ENCODE measurements at places on chromosomes 16 and 17.
A peak's percentile ranks its signal among the peaks of the same experiment; 100 is the strongest.

DNA sequence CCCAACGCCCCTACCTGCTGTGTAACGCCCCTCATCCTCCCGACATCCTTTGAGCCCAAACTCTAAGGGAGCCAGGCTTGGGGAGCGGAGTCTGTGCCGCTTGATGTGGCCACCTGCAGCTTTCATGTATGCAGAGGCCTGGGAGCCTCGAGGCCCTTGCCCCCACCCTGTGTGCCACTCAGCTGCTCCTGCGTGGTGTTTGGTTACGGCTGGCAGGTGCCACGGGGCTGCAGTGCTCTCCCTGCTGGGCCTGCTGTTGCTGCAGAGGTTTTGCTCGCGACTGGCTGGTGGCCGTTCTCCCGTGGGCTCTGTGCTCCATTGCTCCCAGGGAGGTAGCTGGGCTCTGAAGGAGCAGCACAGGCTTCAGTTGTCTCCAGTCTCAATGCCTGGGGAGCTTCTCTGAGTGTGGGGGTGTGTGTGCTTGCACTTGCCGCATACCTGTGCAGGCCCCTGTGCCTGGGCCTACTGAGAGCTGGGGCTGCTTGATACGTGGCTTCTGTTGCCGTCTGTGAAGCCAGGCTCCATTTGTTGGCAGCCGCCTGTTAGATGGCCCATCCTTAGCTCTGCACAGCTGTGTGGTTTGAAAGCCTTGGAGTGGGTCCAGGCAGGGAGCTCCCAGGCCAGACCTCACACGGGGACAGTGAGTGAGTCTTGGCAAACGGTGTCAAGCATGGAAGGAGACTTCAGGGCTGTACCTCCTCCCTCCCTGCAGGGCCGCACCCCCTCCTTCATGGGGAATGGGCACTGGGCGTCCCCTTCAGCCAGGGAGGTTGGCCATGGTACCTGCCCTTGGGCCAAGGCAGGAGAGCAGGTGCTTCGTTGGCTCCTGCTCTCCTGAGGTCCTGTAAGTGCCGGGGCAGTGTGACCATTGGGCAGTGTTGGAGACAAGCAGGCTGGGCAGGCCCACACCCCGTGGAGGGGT lies 47.2 kb downstream of the PDPK1 start:
- no peak for DNase-seq

- DNase-seq, result no peak
Measured at GRCh38 chr16:23929237-23929636, 93.5 kb downstream of the PRKCB start.

DNA sequence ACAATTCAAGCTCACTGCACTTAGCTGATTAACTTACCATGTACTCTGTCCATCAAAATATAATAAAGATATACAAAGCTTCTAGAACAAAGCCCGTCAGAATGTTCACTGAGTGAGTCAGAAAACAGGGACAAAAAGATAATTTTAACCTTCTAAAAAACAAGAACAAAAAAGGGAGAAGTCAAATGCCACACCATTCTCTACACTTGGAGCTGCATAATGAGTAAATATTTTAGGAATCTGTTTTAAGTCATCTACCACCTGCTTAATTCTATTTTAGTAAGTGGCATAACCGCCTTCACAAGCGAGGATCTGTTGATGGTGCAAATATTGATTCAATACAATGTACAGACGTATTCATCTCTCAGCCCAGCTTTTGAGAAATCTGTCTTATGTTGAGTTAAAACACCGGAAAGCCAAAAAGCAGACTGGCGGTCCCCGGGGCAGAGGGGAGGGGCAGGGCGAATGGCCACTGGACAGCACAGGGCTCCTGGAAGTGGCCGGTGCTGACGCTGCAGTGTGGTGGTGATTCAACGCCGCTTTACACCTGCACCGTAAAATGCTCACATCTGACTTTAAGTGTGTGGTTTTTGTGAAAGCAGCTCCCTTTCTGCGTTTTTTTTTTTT lies 20.1 kb downstream of the RAB40B start:
- DNase-seq, result no peak

- DNase-seq, result no peak
Measured at GRCh38 chr17:8839410-8839935, 28.0 kb downstream of the PIK3R6 start.

GRCh38 chr17:37737971-37738370 lies 6.9 kb downstream of the HNF1B start:
- no peak for DNase-seq

- no peak for DNase-seq
Measured at GRCh38 chr16:87835882-87836331, 33.4 kb downstream of the SLC7A5 start.

DNA sequence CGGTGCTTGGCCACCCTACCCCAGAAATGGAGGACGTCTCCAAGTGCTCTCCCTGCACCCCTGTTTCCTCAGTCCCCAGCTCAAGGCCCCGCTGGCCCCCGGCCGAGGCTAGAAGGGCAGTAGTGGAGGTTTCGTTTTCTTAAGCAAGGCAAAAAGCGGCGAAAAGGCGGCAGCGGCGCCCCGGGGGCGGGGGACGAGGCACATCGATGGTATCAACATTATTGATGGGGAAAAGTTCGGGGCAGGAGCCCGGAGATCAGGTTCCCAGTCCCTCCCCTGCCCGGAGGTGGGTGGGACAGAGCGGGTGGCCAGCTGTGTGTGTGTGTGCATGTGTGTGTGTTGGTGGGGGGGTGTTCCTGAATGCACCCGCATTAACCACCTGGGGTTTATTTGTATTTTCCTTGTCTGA lies 4.1 kb upstream of the SALL1 start:
- no peak for DNase-seq

GRCh38 chr17:83100853-83101391 lies 21.5 kb downstream of the METRNL start:
- DNase-seq, result no peak

GRCh38 chr16:50640391-50640790 lies 40.7 kb downstream of the SNX20 start:
- DNase-seq, result no peak

GRCh38 chr16:82360024-82360783 lies 190.2 kb upstream of the MPHOSPH6 start:
- no peak for DNase-seq

GRCh38 chr17:72342627-72343527 lies 222.1 kb downstream of the SOX9 start:
- DNase-seq, result peak; percentile 22

DNA sequence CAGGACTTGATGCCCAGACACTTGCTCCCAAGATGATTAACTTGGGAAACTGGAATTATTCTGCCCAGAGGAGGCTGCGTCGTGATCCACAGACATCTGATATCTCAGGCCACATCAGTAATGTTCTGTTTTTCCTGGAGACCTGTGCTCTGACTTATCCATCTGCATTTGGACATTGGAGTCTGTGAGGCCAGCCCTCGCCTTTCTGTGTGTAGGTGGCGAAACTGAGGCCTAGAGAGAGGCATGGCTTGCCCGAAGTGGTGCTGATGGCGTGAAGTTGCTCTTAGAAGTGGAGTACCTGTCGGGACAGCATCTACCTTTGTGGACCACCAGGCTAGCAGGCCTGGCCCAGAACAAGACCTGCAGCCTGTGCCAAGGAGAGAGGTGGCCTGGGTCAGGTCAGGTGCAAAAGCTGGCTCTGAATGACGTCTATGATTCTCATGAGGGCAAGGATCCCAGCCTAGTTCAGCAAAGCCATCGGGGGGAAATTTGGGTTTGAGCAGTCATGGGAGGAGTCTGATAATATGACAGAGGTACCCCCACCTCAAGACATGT lies 186.8 kb upstream of the ZNF469 start:
- DNase-seq, result no peak

GRCh38 chr16:77548151-77548550 lies 113.3 kb upstream of the ADAMTS18 start:
- DNase-seq, result no peak

GRCh38 chr17:64146418-64147109 lies 16.6 kb upstream of the ERN1 start:
- no peak for DNase-seq

DNA sequence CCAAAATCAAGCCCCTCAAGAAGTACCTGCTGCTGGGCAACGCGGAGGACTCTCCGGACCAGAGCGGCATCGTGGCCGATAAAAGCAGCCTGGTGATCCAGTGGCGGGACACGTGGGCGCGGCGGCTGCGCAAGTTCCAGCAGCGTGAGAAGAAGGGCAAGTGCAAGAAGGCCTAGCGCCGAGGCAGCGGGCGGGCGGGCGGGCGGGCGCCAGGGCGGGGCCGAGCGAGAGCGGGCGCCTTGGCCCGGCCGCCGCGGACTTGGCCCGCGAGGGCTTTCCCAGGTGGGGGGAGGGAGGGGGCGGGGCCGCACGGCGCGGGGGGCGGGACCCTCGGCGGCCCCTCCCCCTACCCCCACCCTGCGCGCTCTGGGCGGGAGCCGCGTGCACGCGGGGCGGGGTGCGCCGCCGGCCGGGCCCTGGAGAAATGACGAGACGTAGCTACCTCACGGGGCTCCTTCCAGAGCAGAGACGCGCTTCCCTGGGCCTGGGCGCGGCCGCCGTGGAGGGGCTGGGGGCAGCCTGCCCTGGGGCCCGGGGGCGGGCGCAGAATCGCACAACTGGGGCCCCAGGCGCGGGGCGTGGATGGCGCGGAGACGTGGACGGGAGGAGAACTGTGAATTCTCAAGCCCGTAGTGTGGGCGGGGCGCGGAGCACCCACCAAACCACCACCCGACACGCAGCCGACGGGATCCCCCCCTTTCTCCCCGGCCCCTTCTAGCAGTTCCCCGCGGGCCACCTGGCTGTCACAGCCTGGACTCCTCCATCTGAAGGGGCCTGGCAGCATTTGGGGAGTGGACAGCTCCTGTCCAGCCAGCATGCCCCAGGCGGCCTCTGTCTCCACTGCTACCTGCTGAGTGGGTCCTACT lies 218.7 kb downstream of the NTN1 start:
- DNase-seq, result no peak

DNA sequence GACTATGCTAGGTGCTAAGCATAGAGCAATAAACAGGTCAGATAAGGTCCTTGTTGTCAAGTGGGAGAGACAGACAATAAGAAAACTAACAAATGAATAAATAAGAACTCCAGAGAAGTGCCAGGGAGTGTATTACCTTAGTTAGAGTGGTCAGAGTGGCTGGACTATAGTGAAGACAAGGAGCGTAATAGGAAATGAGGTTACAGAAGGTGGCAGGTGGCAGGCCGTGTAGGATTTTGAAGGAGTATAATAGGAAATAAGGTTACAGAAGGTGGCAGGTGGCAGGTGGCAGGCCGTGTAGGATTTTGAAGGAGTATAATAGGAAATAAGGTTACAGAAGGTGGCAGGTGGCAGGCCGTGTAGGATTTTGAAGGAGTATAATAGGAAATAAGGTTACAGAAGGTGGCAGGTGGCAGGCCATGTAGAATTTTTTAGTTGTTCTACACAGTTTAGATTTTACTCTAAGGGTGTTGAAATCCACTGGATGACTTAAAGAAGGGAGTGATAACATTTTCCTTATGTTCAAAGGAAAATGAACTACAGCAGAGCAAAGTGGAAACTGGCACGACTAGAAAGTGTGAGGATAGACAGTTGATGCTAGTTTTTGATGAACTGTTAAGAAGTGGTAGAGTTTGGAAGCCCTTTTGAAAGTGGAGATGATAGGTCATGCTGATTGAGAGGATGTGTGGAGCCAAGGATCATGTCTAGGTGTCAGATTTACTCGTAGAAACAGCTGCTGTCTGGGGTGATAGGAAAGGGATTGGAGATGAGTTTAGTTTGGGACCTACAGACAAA lies 3.6 kb upstream of the KRTAP3-1 start:
- DNase-seq, result no peak

GRCh38 chr17:57982452-57983170 lies 5.4 kb downstream of the VEZF1 start:
- DNase-seq, result no peak

DNA sequence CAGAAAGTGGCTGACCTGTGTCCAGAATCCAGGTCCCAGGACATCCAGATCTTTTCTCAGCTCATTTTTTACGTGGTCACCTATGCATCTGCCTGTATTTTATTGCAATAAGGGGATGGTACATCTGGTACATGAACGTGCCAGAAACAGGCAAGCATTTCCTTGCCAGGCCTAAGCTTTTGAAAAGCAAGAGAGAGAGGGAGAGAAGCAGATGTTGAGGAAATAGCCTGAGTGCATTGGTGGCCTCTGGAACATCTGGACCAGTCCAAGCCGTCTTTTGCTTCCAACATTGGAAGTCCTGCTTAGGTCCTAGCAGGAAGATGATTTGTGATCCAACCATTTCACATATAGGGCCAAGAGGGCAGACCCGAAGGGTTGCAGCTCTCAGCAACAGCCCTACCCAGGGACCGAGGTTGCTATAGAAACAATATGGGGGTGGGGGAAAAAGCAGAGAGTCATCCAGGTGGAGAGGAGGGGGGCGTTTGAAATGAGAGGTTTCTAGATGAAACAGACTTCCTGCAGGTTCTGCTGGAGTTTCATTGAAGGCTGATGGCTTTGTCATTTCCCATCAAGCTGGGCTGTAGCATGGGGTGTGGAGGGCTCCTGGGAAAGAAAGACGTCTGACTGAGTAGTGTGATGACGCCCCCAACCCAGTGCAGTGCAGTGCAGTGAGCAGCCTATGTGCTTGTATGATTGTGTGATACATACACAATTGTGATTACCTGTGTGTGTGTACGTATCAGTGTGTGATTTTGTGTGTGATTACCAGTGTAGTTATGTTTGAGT lies 61.6 kb downstream of the SHISA6 start:
- DNase-seq, result no peak

GRCh38 chr16:50472472-50472871 lies 75.7 kb upstream of the NKD1 start:
- no peak for DNase-seq

DNA sequence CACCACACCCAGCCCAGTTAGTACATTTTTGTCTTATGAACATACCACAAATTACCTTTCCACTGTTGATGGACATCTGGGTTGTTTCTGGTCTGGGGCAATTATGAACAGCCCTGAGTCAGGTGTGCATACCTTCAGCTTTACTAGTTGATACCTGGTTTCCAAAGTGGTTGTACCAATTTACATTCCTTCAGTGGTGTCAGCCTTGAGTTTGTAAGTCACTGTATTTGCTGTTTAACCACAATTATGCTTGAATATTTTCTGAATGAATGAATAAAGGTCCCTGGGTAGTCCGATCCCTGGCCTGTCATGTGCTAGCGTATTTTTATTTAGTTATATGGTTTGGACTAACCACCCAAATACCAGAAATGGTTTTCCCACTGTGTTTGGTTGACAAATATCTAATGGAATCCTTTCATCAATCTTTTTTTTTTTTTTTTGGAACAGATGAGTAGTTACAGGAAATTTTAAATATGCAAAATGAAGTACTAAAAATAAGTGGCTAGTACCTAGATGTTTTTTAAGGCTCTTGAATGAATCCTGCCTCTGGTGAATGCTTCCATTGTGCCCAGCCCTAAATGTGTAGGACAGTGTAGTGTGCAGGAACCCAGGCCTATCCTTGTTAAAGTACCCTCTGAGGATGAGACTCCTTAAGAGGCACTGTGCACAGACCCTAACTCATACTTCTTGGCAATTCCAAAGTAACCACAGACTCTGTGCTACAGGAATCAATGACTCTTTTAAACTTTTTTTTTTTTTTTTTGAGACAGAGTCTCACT lies 3.7 kb downstream of the DUSP14 start:
- no peak for DNase-seq

GRCh38 chr17:58271216-58271931 lies 9.4 kb downstream of the MPO start:
- no peak for DNase-seq

GRCh38 chr17:48593840-48594537 lies 410 bp upstream of the HOXB5 start:
- no peak for DNase-seq

Measured in amygdala (tissue), 56 donors.